ENCODE measurements at places on chromosomes 6 and 20.

- DNase-seq = no peak
These were observed 45.8 kb downstream of the AHI1 start for GRCh38 chr6:135451617-135452190.

GRCh38 chr6:159089909-159090308, 45.1 kb upstream of the TAGAP start:
- no peak for DNase-seq

GRCh38 chr6:37624606-37625574, 72.8 kb downstream of the MDGA1 start:
- DNase-seq = no peak

GRCh38 chr6:32700391-32701040, 34.1 kb upstream of the HLA-DQB1 start:
- DNase-seq = peak; percentile 2
